T-helper 17 cell (primary cell): ENCODE measurements at places on chromosomes 7 and 10. TPM values are rescaled to one million over a fixed set of nuclear protein-coding genes. Genes with fewer than 3 reads are reported as not detected.

LRRC18 gene
- total RNA-seq = not detected

AKR1C1 gene
- total RNA-seq = 1.0 TPM

DNA sequence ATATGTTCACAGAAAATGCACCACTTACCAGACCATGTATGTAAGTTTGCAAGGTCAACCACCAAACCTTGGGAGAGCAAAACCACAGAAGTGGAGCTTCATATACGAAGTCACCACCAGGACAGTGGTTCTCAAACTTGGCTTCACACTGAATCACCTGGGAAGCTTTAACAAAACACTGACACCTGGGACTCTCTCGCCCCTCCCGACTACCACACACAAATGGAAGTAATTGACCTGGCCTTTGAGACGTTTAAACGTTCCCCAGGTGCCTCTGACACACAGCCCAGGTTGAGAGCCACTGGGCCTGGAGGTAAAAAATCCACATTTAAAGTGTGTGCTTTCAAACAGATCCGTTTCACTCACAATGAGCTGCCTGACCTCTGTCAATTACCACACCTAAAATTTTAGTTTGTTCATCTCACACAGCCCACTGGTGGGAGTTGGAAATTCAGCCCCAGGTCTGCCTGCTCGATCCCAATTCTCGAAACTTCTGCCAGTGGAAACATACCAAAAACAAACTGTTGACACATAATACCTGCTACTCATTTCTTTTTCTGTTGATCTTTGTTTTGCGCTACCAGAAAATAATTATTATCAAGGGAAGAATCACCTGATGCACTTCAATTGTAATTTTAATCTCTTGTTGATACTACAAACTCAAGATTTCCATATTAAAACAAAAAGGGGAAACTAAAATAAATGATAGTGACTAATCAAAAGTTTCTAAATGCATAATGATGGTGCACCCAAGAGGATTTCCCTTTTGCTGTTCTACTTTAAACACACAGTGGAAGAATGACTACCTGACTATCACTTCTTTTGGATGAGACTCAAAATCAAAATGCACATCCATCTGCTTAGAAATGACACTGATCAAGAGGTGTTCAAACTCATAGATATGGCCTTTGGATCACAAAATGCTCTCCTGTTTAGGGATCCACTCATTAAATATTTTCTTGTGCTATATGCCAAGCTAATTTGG, 26.6 kb downstream of the CDNF start:
- no peak for DNase-seq
- no peaks in the 10 kb centered on the region for H3K27me3 ChIP-seq
- H3K4me1 ChIP-seq = peaks cover 9% of the 10 kb centered on the region
- H3K36me3 ChIP-seq = no peaks in the 10 kb centered on the region
- H3K27ac ChIP-seq = peak overlapping the region; percentile 8

NEUROG3 gene
- not detected for total RNA-seq

NUTM2B gene
- 1.7 TPM for total RNA-seq

DNA sequence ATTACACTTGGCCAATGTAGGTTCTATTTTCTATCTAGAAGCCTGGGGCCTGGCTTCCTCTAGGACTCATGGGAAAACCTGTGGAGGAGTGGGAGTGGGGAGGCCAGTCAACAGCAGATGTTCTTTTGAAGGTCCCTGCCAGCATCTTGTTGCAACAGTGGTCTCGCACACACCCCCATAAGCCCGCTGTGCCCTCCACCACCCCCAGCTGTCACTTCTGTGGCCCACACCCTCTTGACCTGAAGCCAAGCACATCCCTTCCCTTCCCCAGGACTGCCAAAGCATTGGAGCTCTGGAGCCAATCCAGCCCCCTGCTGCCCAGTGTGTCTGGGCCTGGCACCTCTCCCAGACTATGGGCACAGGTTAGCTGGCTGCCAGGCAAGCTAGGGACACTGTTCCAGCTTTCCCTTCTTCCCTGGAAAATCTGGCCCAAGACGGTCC, 1.9 kb upstream of the STX1A start:
- H3K27ac ChIP-seq = no peak overlapping the region
- peak overlapping the region; percentile 78 for H3K4me3 ChIP-seq

DNA sequence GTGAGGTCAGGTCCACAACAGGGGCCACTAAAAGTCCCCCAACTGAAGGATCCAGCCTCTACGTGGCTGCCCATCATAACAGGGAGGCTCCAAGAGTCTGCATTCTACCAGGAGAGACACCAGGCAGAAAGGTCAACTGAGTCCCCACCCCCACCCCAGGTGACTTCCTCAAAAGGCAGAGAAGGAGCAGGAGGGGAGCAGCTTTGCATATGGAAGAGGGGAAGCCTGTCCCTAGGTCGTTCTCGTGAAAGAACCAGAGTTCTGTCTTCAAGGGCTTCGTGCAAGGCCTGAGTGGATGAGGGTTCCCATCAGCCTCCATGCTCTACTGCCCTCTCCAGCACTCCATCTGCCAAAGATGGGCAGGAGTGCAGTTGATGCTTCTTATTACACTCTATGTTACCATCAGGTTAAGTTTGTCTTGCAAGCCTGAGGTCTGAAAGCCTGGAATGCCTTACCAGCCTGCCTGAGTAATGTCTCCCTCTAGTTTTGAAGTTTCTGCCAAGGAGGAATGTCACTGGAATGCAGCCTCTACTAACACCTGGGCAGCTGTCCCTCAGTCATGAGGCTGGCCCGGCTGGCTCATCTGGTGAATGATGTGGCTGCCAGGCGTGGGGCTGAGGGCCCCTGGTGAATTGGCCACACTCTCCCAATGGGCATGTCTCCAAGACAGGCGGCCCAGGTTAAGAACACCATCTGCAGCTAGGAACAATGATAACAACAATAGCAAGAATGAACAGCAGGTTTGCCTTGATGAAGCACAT, 54.3 kb upstream of the SMNDC1 start:
- peak overlapping the region; percentile 99 for H3K27ac ChIP-seq
- peaks cover 5% of the 10 kb centered on the region for H3K36me3 ChIP-seq
- no peak for DNase-seq
- peaks cover 49% of the 10 kb centered on the region for H3K4me1 ChIP-seq

DNA sequence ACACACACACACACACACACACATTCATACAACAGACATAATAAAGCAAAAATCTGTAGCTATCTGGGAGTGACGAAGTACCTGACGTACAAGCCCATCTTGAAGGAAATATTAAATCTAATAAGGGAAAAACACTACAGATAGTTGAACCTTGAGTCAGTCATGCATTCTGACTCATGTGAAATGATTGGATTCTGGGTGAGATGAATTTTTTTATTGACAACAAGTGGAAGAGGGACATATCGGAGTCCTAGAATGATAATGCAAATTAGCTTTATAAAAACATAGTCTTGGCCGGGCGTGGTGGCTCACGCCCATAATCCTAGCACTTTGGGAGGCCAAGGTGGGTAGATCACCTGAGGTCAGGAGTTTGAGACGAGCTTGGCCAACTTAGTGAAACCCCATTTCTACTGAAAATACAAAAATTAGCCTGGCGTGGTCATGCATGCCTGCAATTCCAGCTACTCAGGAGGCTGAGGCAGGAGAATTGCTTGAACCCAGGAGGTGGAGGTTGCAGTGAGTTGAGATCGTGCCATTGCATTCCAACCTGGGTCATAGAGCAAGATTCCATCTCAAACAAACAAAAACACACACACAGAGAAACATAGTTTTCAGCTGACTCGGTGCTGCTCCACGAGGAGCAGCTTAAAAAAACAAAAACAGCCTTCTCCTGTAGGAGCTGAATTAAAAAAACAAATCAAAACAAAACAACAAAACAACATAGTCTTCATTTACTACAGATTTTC, 154.4 kb upstream of the MKLN1 start:
- DNase-seq = no peak
- no peak overlapping the region for H3K27ac ChIP-seq
- H3K4me3 ChIP-seq = no peak overlapping the region

CNPY1 gene
- not detected for total RNA-seq

ALOX5 gene
- total RNA-seq = 19.8 TPM

- no peak overlapping the region for H3K27ac ChIP-seq
- peaks cover 6% of the 10 kb centered on the region for H3K4me1 ChIP-seq
- no peaks in the 10 kb centered on the region for H3K27me3 ChIP-seq
- H3K4me3 ChIP-seq = no peak overlapping the region
- H3K36me3 ChIP-seq = peaks cover 3% of the 10 kb centered on the region
- no peak for DNase-seq
Measured at GRCh38 chr7:111229916-111230315, 139.0 kb downstream of the LRRN3 start.

FGL2 gene
- 5.1 TPM for total RNA-seq

GRCh38 chr7:158956805-158957509, 100.6 kb downstream of the DYNC2I1 start:
- H3K4me3 ChIP-seq = peak overlapping the region; percentile 25
- DNase-seq = no peak
- H3K27ac ChIP-seq = peak overlapping the region; percentile 67
- peaks cover 15% of the 10 kb centered on the region for H3K27me3 ChIP-seq
- no peaks in the 10 kb centered on the region for H3K36me3 ChIP-seq
